ENCODE measurements at places on chromosomes 3 and 15.

- no peak for DNase-seq
Observed at GRCh38 chr3:142852009-142852408, 36.9 kb downstream of the PCOLCE2 start.

DNA sequence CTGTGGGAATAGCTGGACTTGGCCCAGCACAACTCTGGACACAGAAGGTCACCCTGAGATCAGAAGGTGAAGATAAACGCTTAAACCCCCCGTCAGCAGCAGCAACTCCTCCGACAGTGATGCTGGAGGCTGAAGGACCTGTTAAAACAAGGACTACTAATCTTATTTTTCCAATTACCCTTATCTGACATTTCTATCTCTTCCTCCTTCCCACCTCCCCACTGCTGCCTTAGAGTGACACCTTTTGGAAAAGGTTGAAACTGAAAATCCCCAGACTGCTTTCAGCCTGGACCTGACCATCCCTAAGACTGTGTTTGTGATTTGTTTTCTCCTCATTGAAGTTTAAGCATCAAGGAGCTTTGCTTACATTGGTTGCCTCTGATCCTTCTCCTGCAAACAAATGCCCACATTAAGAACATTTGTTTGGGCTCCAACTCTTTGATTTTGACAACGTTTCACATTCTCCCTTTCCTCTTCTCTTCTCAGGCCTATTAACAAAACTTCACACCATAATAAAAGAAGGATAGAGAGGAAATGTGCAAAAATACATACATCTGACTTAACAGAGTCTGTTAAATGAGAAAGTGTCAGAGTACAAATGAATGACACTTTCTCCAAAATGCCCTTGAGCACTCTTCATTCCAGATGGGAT, 410.6 kb upstream of the WNT5A start:
- DNase-seq = no peak

DNA sequence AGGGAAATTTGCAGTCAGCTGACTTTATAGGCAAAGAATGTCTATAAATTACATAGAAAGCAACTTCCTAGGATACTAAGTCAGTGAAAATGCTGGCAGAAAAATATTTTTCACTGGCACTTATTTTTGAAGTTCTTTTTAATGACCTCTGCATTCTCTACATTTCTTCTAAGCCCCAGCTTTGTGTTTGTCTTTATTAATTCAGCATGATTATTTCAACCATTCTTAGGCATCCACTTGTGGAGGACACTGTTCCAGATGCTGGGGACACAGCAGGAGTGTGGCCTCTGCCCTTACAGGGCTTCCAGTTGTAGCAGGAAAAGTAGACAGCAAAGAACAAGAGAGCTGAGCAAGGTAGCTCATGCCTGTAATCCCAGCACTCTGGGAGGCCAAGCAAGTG, 15.0 kb downstream of the LRRK1 start:
- DNase-seq = no peak

- no peak for DNase-seq
Observed at GRCh38 chr15:41919201-41919820, 25.5 kb upstream of the SPTBN5 start.

DNA sequence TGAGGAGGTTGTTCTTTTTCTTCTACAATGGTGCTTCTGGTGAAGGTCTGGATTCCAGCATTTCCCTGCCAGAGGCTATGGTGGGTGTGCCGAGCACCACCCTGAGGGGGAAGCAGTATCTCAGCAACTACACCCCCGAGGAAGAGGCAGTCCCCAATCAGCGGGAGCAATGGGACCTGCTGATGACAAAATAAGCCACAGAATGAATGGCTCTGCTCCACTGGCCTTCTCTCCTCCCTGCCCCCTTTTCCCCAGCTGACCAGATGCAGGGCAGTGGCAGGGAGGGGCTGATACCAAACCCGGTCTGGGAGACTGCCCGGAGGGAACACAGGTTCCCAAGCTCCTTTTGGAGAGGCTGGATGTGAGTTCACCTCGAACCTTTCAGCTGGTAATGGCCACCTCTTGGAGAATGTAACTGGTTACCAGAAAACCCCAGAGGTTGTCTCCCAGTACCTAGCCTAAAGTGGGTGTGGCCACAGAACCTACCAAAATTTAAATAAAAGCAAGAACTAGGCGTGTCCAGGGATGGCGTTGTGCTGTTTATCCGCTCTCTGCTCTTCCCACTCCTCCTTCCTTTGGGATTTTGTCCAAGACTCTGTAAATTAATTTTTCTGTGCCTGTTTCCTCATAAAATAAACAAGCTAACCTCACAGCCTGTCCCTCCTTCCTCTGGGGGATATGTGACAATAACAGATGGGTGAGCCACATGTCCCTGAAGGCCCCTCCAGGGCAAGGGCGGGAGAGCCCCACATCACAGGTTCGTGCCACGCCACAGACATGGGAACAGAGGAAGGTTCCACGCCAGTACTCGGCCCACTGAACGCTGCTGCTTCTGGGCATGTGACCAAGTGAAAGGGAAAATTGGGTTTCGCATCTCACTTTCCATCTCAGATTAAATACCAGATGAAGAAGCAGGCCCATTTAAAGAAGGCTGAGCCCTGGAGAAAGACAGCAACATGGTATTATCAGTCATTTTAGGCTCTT, 35.1 kb upstream of the SPTBN5 start:
- DNase-seq = no peak
